ENCODE measurements at places on chromosomes 16 and 17.
A peak's percentile ranks its signal among the peaks of the same experiment; 100 is the strongest.

DNA sequence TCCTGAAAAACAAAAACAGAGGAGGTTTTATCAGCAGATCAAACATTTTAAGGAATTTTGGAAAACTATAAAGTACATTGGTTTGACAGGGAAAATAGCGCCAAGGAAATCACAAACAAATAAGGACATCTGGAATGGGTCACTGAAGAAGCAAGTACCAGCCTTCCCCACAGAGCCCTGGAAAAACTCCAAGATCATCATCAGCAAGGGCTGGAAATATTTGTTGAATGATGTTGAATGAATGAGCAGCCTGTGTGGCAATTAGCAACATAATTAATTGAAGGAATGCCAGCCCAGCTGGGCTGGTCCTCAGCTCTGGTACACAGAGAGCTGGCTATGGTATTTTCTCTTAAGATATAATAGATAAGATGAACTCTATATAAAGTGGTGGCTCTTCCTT is 290.4 kb downstream of the HS3ST3A1 start:
- DNase-seq, result peak; percentile 48

DNA sequence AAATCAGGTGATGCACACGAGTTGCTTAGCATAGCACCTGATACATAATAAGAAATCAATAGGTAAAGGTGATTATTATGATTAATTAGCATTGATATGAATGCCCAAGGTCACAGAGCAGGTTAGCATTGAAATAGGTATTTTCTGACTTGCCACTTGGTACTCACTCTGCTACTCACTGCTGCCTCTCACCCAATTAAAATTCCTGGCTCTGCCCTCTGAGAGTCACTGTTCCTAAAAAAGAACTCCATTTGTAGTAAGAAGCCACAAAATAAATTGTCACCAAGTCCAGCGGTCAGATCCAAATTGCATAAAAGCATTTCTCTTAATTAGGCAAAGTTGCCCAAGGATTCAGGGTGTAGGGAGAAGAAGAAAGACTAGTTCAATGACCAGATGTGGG is 8.9 kb upstream of the GRIN2A start:
- DNase-seq, result no peak

- DNase-seq, result no peak
Measured at GRCh38 chr17:4658478-4659305, 17.2 kb upstream of the ALOX15 start.

DNA sequence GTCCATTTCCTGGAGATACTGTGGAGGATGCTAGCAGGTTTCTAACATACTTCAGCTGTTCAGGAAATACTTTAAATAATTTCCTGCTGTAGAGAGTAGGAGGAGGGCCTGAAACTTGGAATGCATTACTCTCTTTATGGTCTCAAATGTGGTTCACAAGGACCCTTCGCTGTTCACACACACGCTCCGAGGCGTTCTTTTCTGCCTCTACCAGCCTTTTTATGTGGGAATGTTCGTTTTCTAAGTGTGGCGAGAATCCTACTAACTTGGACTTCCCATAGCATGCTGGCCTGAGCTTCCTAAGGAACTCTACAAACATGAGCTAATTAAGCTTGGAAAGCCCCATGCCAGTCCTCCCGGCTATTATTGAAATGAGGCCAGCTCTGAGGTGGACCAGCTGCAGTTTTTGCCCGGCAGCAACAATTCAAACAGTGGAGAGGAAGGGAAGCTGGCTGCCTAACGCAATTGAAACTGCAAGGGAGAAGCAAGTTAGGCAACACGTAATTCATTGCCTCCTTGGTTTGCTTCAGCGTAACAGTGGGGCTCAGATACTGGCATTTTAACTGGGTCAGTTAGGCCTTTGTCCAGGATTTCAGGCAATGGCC is 18.9 kb downstream of the KPNA2 start:
- DNase-seq, result no peak

GRCh38 chr17:50184064-50184463 is 17.4 kb downstream of the COL1A1 start:
- no peak for DNase-seq

DNA sequence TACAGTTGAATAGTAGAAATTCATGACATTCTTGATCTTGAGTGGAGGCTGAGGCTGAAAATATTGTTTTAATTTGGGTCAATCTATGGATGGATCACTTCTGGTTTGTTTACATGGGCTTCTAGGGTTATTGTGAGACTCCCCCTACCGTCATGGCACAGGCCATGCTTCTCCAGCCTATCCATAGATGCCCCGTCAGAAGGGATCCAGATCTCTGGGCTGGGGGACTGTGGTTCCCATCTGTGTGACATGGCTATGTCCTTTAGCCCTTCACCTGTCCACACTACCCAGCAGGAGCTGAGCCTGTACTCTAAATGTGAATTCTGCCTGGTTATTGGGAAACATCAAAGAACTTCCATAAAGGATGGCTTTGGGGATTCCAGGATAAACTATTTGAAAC is 160.4 kb downstream of the ABCC12 start:
- DNase-seq, result no peak

GRCh38 chr17:80783486-80783885 is 208.2 kb upstream of the CHMP6 start:
- DNase-seq, result no peak

DNA sequence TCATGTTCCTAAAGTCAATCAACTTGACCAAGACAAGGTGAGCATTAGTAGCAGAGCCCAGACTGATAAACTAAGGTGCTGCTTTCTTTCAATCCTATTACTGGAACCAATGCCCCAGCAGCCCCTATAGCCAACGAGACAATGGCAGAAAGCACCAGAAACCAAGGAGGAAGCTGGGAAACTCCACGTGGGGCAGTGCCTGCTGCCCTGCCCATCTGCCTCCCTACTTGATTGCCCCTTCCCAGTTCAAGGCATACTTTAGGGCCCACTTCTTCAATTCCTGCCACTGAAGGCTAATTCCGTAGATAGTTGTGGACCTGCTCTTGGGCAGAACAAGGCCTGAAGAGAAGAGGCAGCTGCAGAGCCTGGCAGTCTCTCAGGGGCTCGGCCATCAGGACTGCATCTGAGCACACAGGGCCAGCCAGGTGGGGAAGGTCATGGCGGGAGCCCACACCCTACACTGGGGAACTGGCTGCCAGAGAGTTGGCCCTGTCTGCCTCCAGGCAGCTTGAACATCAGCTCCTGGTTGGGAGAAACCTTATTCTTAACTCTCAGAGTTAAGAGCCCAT is 30.9 kb downstream of the WSB1 start:
- no peak for DNase-seq

DNA sequence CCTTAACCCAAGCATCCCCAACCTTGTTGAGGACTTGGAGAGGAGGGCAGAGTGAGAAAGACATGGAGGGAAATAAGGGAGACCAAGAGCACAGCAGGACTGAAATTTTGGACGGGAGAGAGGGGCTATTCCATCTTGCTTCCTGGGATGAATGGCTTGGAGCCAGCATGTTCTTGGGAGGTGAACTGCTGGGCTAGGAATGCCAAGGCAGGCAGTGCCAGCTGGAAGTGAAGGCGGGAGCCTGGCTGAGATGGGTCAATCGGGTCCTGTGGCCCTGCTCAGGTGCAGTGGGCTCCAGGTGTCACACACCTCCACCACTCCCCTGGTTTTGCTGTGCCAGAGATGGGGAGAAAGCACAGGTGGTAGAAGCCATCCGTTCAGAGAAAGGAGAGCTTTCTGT is 25.5 kb downstream of the WNT9B start:
- no peak for DNase-seq

- no peak for DNase-seq
Measured at GRCh38 chr17:5854871-5855554, 215.2 kb upstream of the WSCD1 start.

DNA sequence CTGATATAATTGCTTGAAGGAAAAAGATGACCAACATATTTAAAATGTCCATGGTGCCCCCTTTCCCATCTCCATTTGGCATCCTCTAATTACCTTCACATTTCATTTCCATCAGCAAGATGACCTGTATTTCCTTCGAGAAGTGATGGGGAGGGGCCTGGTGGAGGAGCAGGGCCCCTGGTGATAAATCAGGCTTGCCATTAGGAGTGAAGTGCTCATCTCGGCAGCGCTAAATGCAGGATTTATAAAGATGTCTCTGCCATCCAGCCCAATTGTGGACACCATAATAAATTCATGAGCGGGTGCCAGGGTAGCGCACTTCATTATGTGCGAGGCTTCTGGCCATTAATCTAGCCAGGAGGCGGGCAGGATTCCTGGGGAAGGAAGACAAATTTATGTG is 101.5 kb upstream of the IRX6 start:
- DNase-seq, result no peak

- no peak for DNase-seq
Measured at GRCh38 chr16:52399116-52399515, 147.8 kb downstream of the TOX3 start.

GRCh38 chr16:58885528-58886170 is 151.5 kb upstream of the GOT2 start:
- no peak for DNase-seq

- peak; percentile 89 for DNase-seq
Measured at GRCh38 chr16:67719048-67719777, at the start of gene GFOD2. Gene GFOD2, minus strand, starts transcription at chr16:67719316. Its CDS starts 33,601 bp downstream, at chr16:67685715.

GRCh38 chr17:77842528-77843147 is 115.9 kb upstream of the TNRC6C start:
- no peak for DNase-seq

GRCh38 chr16:14199624-14200023 is 128.5 kb downstream of the MRTFB start:
- no peak for DNase-seq

GRCh38 chr16:85331688-85332087 is 219.4 kb upstream of the CIBAR2 start:
- DNase-seq, result no peak

- DNase-seq, result no peak
Measured at GRCh38 chr16:47028767-47029377, 55.4 kb upstream of the DNAJA2 start.

DNA sequence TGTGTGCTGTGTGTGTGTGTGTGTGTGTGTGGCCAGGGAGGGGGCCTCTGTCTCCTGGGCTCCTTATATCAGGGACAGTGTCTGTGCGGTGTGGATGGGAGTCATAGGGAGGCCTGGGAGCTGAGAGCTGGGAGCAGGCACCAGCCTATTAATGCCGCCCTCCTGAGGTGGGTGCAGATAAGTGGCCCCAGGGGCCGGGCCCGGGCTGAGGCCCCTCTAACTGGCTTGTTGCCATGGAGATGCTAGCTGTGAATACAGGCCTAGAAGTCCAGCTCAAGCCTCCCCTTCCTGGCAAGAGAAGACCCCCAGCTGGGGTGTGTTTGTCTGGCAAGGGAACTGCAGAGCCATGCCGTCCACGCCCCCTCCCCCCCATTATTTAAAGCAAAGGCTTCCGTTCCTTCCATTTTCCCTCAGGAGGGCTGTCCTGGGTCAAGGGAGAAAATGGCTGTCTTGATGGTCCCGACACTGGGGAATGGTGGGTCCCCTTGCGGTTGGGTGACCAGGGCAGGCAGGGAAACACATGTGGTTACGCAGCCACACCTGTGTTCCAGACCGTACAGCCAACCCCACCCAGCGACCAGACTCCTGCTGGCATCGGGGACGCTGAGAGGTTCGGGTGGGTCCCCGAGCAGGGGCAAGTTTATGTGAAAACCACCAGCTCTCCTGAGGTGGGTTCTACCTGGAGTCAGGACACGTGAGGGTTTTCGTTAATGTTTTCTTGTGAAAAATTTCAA is 141.1 kb downstream of the MRM1 start:
- DNase-seq, result no peak

DNA sequence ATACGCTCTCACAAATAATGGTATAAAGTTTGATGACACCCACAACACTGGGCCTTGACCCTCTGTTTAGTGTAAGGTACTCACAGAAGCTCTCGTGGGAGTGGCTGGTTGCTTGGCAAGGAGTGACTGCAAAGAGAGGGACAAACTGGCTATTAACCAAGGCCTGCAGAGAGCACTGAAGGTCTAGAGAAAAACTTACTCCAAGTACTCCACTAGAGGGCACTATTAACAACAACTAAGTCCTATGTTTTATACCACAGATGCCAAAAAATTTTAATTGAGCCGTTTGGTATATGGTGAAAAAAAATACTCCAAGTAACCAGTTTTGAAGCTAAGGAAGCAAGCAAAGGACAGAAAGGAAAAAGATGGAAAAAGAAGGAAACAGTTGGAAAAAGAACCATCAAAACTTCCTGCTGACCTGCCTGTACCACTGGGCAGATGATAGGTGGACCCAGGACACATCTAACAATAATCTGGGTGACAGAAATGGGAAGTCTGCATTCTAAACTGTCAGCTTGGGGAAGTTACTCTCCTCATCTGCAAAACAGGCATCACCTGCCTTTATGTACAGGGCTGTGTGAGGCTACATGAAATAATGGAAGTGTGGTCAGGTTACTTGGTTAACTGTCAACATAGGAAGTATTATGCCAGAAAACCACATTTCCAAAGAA is 23.2 kb downstream of the DYNC1LI2 start:
- DNase-seq, result no peak

- no peak for DNase-seq
Measured at GRCh38 chr17:39305978-39306377, 80.2 kb upstream of the STAC2 start.

DNA sequence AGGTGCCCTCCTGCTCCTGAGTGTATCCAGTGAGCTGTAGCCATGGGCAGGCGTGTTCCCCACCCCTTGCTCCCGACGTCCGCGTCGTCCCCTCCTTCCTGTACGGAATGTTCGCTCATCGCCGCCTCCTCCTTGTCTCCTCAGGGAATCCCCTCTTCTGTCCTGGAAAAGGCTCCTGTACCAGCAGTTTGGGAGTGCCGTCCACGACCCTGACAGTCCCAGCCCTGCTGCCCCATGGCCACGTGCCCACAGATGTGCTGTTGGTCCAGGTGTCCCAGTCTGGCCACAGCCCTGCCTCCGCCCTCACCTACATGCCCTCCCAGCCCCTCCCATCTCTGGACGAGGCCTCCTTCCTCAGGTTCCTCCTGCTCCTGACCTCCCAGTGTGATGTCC is 30.2 kb downstream of the OR1D5 start:
- no peak for DNase-seq

DNA sequence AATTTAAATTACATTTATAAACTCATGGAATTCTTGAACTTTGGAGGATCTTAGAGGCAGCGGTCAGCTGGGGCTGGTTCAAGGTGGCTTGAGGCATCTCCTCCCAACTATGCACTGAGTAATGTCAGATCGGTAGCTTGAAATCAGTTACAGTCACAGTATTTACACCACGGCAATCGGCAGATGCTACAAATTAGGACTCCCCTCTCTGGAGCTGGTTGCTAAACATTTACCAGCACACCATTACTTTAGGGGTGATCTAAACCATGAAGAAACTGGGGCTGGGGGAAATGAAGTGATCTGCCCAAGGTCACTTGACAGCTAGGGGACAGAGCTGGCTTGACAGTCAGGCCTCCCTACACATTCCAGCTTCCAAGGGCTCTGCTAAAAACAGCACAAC is 137.6 kb downstream of the IRX3 start:
- DNase-seq, result no peak

Measured in T1000 (cell line).